ENCODE measurements at places on chromosomes 1 and 21. TPM values are rescaled to one million over a fixed set of nuclear protein-coding genes. Genes with fewer than 3 reads are reported as not detected.

- DNase-seq = peak; percentile 40
Measured at GRCh38 chr21:33858667-33859372, 56.8 kb downstream of the ATP5PO start.

GRCh38 chr1:160416369-160416768, 16.0 kb downstream of the VANGL2 start:
- DNase-seq = no peak

DNA sequence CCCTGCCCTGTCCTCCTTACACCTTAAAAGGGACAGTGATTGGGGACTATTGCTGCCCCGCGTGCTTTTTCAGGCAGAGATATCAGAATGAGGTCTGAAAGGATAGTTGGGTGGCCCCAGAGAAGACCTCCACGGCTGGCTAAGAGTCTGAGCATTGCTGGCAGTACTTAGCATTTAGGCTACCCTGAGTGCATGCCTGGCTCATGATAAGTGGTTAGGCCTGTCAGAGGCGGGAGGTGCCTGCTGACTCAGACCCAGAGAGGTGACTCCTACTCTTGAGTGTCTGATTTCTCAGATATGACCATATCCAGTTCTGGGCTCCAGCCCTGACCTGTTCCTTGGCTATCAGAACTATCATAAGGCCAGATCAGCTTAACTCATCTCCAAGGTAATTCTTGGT, 213.7 kb downstream of the PBX1 start:
- DNase-seq = no peak

- DNase-seq = no peak
Measured at GRCh38 chr1:241724741-241725356, 72.8 kb downstream of the WDR64 start.

GRCh38 chr1:203547771-203548421, 53.9 kb downstream of the OPTC start:
- DNase-seq = no peak

- DNase-seq = no peak
Measured at GRCh38 chr1:111505641-111506119, 2.2 kb upstream of the ADORA3 start.

GRCh38 chr1:11838349-11839272, 9.0 kb downstream of the NPPA start:
- peak; percentile 80 for DNase-seq

- no peak for DNase-seq
Measured at GRCh38 chr1:221557013-221557412, 184.9 kb downstream of the DUSP10 start.

DNA sequence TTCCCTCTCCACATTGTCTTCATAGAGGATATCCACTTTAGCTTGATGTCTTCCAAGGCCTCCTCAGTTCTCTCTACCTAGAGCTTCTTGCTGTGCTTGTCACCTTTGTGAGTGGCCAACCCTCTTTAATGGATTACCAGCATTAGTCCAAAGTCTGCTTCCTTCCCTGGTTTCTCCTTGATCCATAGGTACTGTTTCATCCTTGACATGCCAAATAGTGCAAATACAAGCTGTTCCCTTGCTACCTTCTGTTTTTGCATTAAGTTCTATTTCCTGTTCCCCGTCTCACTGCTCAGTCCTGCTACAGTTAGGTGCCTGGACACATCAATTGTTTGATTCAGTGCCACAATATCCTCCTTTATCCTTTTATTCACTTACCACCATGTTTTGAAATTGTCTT, 19.2 kb downstream of the MAST2 start:
- no peak for DNase-seq

MIXL1 gene
- total RNA-seq = 0.39 TPM

ANXA9 gene
- total RNA-seq = 6.9 TPM

Data from testis (tissue), 5 donors.